ENCODE measurements at places on chromosomes 13 and 19.

DNA sequence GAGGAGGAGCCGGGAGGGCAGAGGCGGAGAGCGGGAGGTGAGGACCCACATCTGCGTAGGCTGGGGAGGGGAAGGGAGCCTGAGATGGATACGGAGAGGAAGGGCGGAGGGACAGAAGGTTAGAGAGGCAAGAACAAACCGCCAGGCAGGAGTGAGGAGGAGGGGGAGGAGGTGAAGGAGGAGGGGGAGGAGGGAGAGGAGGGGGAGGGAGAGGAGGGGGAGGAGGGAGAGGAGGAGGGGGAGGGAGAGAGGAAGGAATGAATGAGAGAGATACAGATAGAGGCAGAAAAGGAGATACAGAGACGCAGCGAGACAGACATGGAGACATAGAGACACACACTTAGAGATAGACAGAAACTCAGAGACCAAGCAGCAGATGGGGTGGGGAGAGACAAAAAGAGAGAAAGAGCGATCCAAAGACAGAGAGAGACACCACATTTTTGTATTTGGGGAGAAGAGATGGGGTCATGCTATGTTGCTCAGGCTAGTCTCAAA, 782 bp upstream of the CA11 start:
- DNase-seq: no peak

GRCh38 chr13:41847216-41847615, 113.7 kb downstream of the VWA8 start:
- DNase-seq: peak; percentile 9

GRCh38 chr13:25192936-25193335, 20.8 kb upstream of the AMER2 start:
- no peak for DNase-seq

DNA sequence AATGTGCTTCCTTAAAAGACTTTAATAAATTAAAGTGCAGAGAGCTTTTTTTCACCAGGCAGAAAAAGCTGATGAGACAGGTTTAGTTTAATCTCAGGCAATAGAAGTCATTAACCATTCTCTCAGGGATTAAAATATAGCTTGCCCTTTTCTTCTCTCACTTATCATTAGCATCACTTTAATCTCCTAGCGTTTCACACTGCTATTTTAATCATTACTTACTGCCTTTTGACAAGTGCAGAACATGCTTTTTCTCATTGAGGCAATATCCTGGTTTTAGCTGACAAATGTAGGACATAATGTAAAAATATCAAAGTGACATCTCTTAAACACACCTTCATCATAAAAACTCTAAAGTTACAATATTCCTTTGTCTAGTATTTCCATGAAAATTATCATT, 94.6 kb downstream of the DACH1 start:
- no peak for DNase-seq

DNA sequence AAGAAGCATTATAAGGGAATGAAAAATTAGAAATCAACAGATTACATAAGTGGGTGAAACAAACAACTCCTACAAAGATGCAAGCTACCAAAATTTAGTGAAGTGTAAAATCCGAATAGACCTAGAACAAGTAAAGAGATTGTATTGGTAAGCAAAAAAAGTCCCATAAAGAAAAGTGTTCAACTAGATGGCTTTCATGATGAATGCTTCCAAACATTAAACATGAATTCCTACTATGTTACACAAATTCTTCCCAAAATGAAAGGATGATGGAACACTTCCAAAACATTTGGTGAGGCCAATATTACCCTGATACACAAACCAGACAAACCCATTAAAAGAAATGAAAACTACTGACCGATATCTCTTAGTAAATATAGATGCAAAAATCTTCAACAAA, 139.0 kb downstream of the GPC5 start:
- no peak for DNase-seq

Measured in fibroblast of skin of back (primary cell).